Adipose tissue (tissue), 3 donors: ENCODE measurements at places on chromosomes 1 and 21. TPM values are rescaled to one million over a fixed set of nuclear protein-coding genes. Genes with fewer than 3 reads are reported as not detected.

The DAP3 gene
- polyA plus RNA-seq = 47.6 TPM

The PIP5K1A gene
- 25.1 TPM for polyA plus RNA-seq

The TTLL7 gene
- 5.1 TPM for polyA plus RNA-seq

The FMN2 gene
- polyA plus RNA-seq = 0.56 TPM

The UQCRHL gene
- polyA plus RNA-seq = 3.4 TPM

The PKN2 gene
- polyA plus RNA-seq = 7.7 TPM

The NBPF3 gene
- polyA plus RNA-seq = 5.0 TPM

The IGFN1 gene
- 0.11 TPM for polyA plus RNA-seq

The ST6GALNAC5 gene
- polyA plus RNA-seq = 0.29 TPM

The GNAT2 gene
- not detected for polyA plus RNA-seq

The LAMB3 gene
- 3.3 TPM for polyA plus RNA-seq

The KRTAP11-1 gene
- polyA plus RNA-seq = 0.56 TPM

The MX2 gene
- 13.8 TPM for polyA plus RNA-seq

The PADI2 gene
- 4.3 TPM for polyA plus RNA-seq

The LMX1A gene
- 0.09 TPM for polyA plus RNA-seq

The C1orf141 gene
- not detected for polyA plus RNA-seq

The CASQ2 gene
- 12.9 TPM for polyA plus RNA-seq

The AQP10 gene
- polyA plus RNA-seq = not detected

The LCE1E gene
- not detected for polyA plus RNA-seq

The ZNF648 gene
- not detected for polyA plus RNA-seq

The PCP4L1 gene
- polyA plus RNA-seq = 0.52 TPM

The PLA2G2F gene
- not detected for polyA plus RNA-seq

The C1orf210 gene
- 2.8 TPM for polyA plus RNA-seq

The GNG4 gene
- 2.2 TPM for polyA plus RNA-seq

The TEX38 gene
- not detected for polyA plus RNA-seq

The FAM151A gene
- polyA plus RNA-seq = 0.46 TPM
